Retinal pigment epithelial cell (primary cell): ENCODE measurements at places on chromosomes 7 and 10.

DNA sequence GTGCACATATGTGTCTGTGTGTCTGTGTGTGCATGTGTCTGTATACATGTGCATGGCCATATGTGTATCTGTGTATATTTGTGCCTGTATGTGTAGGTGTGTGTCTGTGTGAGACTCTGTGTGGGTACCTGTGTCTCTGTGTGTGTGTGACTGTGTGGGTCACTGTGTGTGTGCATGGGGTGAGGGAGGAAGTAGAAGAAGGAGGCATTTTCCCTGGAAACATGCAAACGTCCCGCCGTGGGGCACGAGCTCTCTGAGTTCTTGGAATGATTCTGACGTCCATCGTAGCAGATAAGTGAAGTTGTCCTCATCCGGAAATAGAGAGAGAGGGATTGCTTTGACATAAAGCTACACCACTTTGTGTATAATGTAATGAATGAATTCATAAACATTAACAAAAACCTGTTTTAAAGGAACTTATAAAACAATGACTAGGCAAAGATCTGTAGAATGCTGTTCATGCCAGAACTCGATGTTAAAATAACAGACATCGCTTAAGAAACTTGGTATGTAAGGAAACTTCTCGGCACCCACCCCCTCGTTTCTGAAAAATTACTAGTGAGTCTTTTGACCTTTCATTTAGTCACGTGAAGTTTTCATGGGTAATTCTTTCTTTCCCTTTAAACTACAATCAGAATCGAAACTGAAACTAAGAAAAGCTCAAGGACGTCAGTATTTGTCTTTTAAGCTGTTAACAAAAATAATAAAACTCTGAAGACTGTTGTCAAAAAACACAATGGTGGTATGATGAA, 43.6 kb upstream of the KLF6 start:
- no peak for DNase-seq

DNA sequence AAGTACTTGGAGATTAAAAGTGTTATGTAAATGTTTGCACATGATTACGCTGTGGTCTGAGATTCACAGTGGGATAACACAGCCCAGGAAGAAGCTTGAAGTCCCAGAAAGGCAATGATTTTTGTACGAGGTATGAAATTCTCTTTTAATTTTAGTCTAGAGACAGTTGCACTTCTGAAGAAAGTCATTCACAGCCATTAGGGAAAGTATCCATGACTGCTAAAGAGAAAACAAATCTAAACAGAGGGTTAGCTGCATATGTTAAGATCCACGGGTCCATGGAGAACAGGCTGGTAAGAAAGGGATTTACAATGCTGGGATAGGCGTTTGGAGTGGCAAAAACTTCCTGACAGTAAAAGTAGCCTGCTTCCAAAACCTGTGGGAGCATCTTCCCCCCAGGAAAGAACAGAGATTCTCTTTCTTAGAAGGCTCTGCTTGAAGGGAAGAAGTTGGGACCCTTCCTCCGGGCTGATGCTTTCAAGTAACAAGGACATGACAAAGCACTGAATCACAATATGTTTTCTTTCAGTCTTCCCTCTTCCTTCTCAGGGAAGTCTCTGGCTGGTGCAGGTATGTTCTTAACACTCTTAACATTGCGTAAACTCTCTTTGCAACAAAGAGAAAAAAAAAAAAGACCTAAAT, 220.8 kb upstream of the CELF2 start:
- DNase-seq: peak; percentile 92

DNA sequence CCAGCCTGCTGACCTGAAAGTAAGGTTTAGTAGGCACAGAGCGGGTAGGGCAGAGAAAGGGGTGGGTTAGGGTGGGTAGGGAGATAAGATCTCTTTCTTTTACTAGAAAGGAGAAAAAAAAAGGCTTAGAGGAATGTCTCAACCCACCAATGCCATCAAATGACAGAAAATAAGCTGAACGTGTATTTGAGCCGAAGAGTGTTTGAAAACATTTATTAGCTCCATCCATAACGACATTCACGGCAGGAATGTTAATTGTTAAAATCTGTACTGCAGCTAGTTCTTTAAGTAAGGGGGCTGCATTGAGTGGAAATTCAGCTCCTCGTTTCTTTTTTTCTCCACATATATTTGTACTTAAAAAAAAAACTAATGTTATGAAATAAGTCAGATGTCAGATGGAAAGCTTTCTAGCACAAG, 63.7 kb upstream of the ARID5B start:
- peak; percentile 42 for DNase-seq

DNA sequence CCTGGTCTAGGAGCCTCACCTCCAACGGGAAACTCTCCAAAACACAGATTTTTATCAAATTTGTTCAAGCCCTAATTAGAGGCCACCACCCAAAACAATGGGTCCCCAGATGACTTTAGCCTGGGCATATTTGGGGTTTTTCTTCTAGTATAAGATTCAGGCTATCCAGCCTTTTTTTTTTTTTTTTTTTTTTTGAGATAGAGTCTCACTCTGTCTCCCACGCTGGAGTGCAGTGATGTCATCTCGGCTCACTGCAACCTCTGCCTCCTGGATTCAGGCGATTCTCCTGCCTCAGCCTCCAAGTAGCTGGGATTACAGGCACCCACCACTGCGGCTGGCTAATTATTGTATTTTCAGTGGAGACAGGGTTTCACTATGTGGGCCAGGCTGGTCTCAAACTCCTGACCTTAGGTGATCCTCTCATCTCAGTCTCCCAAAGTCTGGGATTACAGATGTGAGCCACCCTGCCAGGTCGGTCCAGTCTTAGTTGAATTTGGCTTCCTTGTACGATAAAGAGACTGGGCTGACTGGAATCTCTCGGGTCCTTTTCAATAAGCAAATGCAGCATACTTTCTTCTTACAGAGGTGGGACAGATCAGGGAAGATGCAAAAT, 91.4 kb upstream of the KLF6 start:
- DNase-seq: no peak

GRCh38 chr7:74225400-74225799, 15.6 kb downstream of the LAT2 start:
- DNase-seq: no peak

DNA sequence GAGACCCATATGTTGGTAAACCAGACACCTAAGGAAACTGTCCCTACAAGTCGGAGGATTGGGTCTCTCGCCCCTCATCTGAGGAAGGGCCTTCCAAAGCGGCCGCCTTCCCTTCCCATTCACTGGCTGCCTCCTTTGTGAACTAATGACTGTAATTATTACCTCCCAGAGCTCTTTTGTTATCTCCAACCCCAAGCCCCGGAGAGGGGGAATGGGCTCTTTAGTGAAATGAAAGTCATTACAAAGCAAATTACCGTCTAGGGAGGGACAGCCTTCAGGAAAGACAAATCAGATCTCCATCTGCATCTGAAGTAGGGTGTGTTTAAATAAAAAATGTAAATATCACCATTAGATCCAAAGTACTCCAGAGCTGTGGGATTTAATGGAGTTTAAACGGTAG, 2.6 kb upstream of the GAD2 start:
- no peak for DNase-seq

DNA sequence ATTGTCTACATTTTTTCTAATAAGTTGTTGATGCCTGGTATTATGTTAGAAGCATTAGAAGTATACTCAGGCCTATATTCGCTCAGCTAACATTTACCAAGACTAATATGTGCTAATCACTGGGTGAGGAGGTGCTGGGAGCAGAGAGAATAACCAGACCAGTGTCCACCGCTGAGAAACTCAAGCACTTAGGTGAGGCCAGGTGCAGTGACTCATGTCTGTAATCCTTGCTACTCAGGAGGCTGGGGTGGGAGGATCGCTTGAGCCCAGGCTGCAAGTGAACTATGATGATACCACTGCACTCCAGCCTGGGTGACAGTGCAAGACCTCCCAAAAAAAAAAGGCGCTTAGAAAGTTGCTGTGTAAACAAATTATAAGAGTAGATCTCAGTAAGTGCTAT, 182.2 kb upstream of the AOAH start:
- DNase-seq: no peak

DNA sequence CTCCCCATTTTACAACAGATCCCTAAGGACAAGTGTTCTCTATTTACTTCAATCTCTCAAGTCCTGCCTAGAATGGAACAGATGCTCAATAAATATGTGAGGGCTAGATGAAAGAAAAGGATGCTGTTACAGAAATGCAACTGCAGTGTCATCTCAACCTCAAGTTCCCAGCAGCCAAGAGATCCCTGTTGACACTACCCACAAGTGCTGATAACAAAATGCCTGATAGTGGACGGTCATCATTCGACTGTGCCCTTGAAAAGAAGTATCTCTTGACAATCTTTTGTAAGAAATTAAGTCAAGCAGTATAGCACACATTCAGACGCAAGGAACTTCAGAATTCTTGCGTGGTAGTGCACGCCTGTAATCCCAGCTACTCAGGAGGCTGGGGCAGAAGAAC, 133.2 kb downstream of the PARD3 start:
- DNase-seq: no peak

- DNase-seq: no peak
Measured at GRCh38 chr7:115009736-115010440, 88.0 kb downstream of the MDFIC start.

GRCh38 chr7:47647918-47648250, 66.0 kb upstream of the TNS3 start:
- DNase-seq: no peak
